ENCODE measurements at places on chromosomes 5 and 9. TPM values are rescaled to one million over a fixed set of nuclear protein-coding genes. Genes with fewer than 3 reads are reported as not detected.

Gene PCDHA3
- total RNA-seq, result not detected

Gene UNC5A
- 0.51 TPM for total RNA-seq

Gene NR6A1
- total RNA-seq, result 2.0 TPM

DNA sequence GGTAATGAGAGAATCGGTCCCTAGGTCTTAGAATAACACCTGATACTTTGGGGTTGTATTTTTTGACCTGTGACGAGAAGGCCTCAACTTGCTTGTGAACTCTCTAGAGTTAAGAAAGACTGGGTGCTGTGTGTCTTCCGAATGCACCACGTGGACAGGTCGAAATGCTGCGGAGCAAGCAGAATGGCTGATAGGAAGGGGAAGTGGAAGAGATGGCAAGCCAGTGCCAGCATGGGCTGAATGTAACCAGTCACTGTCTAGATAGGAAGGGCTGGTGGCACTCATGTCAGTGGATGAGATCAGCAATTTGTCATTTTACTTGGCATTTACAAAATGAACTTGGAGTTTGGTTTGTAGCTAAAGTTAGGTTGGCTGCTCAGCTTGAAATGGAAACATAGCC, 5.6 kb downstream of the OTULINL start:
- DNase-seq, result no peak

DNA sequence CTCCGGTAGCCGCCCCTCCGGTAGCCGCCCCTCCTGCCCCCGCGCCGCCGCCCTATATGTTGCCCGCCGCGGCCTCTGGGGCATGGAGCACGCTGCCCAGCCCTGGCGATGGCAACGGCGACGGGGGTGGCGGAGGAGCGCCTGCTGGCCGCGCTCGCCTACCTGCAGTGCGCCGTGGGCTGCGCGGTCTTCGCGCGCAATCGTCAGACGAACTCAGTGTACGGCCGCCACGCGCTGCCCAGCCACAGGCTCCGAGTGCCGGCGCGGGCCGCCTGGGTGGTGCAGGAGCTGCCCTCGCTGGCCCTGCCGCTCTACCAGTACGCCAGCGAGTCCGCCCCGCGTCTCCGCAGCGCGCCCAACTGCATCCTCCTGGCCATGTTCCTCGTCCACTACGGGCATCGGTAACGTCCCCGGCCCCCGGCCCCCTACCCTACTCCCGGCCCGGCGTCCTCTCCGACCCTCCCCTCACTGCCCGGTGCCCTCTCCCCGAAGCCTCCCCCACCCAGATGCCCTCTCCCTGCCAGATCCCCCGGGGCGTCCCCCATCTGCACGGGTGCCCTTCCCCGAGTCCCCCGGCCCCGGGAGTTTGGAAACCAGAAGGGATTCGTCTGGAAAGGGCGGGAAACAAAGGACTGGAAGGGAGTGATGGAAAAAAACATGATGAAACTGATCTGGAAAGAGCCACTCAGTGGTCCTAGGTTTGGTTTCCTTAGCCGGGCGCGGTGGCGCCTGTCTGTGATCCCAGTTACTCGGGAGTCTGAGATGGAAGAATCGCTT, 417 bp downstream of the SRD5A1 start:
- DNase-seq, result peak; percentile 17

DNA sequence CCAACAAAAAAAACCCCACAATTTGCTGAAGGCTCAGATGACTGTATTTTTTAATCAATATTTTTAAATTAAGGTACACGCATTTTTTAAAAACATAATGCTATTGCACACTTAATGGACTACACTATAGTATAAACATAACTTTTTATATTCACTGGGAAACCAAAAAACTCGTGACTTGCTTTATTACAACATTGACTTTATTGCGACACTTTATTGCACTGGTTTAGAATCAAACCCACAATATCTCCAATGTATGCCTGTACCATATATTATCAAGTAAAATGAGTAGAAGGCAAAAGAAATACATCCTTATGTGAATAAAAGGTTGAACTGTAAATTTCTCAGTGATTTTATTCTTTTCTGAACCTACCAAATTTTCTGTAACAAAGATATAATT, 53.7 kb downstream of the RICTOR start:
- peak; percentile 35 for DNase-seq

- no peak for DNase-seq
Measured at GRCh38 chr5:57878301-57878722, 395.7 kb upstream of the ACTBL2 start.

- peak; percentile 59 for DNase-seq
Measured at GRCh38 chr9:27548055-27548741, 18.6 kb upstream of the MOB3B start.

DNA sequence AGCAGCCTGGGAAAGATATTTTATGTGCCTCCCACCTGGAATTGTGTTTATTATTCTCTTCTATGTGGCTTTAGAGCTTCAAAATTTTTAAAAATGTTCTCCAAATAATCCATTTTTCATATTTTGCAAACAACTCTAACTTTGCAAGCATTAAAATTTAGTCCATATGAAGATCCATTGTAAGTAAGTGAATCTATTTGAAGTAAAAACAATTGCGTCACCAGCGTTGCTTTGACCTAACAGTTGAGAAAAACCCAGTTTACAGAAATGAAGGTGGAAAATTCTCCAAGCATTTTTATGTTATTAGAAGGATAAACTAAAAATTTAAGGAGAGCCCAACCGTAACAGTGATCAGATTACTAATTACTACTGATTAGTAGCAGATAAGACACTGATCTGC, 38.9 kb upstream of the TLX3 start:
- no peak for DNase-seq

DNA sequence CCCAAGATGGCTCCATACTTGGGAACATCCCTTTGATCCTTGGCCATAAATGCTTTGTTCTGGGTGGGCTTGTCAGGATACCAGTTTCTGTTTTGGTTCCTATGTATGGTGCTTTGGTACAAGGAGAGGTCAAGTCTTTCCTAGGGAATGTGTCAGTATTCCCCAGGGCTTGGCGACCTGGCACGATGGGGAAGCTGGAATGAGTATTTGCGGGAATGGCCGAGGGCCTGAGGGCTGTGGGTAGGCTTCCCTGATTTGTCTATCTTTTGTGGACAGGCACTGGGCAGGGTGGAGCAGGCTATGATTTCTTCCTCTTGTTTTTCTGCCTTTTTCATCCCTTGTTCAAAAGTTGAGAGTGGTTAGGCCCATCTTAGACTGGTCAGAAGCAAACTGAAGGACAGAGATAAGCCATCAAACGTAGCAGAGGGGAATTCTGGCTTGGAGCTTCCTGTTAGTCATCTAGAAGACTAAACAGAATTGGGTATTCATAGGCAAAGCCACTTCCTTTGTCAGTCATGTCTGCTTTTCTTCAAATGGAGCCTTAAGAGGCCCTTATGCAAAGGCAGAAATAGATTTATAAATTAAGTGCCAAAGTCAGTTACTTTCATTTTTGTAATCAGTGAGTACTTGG, 13.7 kb downstream of the DOCK2 start:
- DNase-seq, result peak; percentile 18

GRCh38 chr5:56848206-56848605, 32.9 kb downstream of the MAP3K1 start:
- no peak for DNase-seq

DNA sequence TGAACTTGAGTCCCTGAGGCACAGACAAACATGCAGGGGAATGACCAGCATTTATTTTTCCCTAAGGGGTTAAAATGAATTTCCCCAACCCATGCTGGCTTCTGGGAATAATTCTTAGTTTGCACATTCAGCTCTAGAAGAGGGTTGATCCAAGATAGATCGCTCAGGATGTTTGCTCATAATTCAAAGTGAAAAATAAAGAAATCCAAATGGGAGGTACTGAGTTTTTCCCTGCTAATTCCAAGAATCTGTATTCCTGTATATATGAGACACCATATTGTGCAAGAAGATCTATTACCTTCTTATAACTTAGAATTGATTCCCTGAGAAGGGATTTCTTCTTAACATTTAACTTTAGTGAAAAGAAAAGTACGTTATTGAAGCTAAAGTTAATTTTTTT, 96.2 kb downstream of the VCAN start:
- DNase-seq, result peak; percentile 50

DNA sequence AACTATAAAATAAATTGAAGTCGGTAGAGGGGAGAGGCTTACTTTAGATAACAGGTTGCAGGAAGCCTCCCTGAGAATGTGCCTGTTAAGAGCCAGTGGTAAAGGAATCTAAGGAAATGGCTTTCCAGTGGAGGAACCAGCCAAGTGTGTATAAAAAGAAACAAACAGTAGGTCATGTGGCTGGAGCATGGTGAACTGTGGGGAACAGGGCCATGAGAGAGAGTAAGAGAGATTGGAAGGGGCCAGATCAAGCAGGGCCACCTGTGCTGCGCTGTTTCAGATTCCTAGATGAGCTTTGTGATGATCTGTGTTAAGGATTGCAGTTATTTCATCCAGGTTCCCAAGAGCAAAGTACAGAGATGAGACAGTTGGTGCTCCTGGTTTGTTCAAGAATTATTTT, 152.7 kb upstream of the SGCD start:
- no peak for DNase-seq

DNA sequence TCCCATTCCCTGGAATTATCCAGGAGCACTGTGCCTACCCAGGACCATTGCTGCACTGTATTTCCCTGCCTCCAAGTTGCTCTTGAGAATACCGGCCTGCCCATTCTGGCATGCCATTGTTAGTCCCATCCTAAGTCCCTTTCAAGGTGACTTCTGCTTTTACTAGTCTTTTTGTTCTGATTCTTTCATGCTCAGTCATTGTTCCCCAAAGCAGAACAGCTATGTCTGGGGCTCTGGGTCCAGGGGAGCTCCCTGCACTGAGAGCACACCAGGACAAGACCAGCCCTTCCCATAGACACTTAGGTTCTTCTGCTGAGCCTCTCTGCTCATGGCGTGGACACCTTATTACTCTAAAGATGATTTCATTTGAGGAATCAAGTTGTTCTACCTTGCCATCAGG, 388.9 kb upstream of the KLF4 start:
- DNase-seq, result no peak

DNA sequence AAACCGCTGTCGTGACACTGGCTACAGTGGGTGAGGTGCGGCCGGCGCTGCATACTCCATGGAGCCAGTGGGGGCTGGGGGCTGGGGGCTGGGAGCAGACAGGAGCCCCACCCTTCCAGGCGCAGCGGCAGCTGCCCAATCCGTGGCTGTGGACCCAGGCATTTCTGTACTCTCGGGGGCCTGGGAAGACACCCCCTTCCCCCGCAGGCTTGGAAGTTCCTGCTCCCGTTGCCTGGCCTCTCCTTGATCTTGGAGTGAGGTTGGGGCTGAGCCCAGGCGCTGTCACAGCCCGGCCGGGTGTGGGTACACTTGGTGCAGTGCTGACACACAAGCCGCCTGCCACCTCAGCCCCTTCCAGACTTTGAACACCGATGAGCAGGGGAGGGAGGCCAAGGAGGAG, 27.7 kb upstream of the GGTA1 start:
- DNase-seq, result no peak

DNA sequence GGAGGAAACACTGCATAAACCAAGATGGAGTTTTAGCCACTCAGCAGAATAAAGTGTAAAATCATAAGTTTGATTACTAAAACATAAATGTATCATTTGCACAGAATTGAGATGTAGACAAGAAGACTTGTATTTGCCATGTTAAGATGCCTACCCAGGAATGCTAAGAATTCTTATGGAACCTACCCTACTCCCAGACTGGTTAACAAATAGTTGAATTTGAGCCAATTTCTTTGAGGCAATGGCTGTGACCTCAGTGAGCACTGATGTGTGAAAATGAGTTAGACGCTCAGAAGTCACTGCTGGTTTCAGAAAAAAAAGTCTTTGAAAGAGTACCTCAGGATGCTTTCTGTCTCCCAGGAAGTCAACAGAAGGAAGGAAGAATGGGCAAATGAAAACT, 95.6 kb downstream of the ESM1 start:
- peak; percentile 74 for DNase-seq

DNA sequence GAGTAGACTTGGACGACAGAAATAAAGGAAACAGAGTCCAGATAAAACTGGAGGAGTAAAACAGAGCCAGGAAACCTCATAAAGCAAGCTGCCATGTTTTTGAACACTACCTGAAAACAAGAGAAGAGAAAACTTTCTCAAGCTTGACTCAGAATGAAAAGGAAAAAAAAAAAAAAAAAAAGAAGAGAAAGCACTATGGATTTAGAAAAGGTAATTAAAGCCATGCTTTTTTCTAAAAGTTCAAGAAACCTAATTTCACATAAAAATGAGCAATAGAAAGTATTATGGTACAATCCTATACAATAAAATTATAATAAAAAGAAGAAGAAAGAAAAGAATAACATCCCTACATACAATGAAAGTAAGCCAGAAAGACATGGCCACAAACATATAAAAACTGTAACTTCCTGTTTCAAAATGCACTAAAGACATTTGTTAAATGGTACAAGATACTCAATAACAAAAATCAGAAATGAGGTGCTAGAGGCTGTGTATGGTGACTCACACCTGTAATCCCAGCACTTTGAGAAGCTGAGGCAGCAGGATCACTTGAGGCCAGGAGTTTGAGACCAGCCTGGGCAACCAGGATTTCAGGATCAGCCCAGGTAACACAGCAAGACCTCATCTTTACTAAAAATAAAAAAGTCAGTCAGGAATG, 129.5 kb downstream of the SIL1 start:
- DNase-seq, result no peak

- peak; percentile 7 for DNase-seq
Measured at GRCh38 chr9:96574931-96575351, 44.7 kb downstream of the CDC14B start.

DNA sequence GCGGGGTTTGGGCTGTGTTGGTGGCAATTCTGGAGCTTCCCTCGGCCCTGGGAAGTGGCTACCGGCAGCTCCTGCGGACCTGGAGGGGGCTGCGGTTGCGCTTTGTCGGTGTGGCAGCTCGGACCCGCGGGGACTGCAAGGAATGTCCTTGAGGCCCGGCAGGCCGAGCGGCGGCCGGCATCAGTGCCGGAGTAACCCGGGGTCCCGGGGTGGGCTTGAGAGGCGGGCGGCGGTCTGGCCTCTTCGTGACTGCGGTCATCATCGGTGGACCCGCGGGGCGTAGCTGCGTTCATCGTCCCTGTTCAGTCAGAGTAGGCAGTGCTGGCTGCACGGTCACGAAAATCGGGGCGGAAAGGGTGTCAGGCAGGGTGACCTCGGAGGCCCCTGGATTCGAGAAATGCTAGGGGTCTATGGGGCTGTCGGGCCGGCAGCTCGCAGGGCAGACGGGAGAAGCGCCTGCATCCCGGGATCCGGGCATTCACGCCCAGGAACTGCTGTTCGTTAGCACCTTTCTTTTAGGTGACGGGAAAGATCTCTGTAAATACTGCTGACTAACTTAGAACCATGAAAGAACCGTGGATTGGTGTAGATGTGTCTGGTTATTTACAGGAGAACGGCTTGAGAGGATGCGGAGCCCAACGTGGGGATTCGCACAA, 474 bp downstream of the HMGCR start:
- DNase-seq, result peak; percentile 24
